Esophagus squamous epithelium (tissue), 5 donors: ENCODE measurements at places on chromosomes 1 and 21.

GRCh38 chr1:44239331-44239960 lies 26.2 kb downstream of the DMAP1 start:
- H3K27me3 ChIP-seq: no peaks in the 10 kb centered on the region
- H3K27ac ChIP-seq: peak overlapping the region; percentile 87
- H3K36me3 ChIP-seq: no peaks in the 10 kb centered on the region
- H3K4me3 ChIP-seq: no peak overlapping the region
- peaks cover 40% of the 10 kb centered on the region for H3K4me1 ChIP-seq
- DNase-seq: no peak

DNA sequence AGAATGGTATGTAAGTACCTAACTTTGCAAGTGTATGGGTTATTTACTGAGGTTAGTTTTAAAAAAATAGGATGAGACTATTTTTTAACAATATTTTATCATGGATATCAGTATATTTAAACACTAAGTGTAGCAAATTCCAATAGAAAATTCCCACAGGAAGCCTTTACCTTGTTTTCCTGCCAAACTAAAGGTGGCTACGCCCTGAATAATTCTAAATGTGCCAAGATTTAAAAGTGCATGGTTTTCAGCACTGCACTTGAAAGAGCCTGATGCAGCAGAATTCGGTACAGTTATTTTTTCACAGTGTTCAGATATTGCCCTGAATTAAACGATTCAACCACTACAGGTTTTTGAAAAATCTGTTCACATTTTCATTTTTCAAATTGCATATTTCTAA lies 1622.8 kb upstream of the B3GALT2 start:
- H3K4me3 ChIP-seq: no peak overlapping the region
- no peaks in the 10 kb centered on the region for H3K36me3 ChIP-seq
- no peaks in the 10 kb centered on the region for H3K4me1 ChIP-seq
- H3K27ac ChIP-seq: no peak overlapping the region
- H3K27me3 ChIP-seq: no peaks in the 10 kb centered on the region

DNA sequence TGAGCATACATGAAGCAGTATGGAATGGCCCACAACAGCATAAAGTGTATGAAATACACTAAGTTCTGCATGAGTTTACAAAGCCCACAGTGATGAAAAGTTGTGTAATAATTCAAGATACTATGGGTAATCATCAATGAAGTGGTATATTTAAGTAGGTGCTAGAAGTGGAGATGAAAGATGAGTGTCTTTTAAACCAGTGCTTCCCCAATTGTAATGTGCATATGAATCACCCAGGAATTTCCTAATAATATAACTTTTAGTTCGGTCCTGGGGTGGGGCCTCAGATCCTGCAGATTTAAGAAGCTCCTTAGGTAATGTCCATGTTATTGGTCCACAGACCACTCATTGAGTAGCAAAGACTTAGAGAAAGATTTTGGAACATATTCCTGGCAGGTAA lies 184.9 kb downstream of the DUSP10 start:
- H3K4me3 ChIP-seq: no peak overlapping the region
- DNase-seq: no peak
- H3K4me1 ChIP-seq: no peaks in the 10 kb centered on the region
- H3K36me3 ChIP-seq: no peaks in the 10 kb centered on the region
- H3K27ac ChIP-seq: no peak overlapping the region
- H3K27me3 ChIP-seq: no peaks in the 10 kb centered on the region

DNA sequence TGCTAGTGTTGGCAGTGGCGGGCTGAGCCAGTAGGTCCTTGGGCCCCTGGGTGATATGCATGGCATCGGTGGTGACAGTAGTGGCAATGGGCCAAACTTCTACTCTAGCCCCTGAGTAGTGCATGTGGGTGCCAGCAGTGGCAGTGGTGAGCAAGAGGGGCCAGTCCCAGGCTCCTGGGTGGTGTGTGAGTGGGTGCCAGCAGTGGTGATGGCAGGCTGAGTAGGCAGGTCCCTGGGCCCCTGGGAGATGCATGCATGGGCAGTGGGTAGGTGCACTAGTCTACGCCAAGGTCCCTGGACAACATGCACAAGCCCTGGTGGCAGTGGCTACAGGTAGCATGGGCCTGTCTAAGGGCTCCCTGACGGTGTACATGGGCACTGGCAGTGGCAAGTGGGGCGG lies 24.6 kb upstream of the TTC22 start:
- no peak overlapping the region for H3K4me3 ChIP-seq
- DNase-seq: no peak
- no peak overlapping the region for H3K27ac ChIP-seq
- no peaks in the 10 kb centered on the region for H3K27me3 ChIP-seq
- H3K4me1 ChIP-seq: no peaks in the 10 kb centered on the region

DNA sequence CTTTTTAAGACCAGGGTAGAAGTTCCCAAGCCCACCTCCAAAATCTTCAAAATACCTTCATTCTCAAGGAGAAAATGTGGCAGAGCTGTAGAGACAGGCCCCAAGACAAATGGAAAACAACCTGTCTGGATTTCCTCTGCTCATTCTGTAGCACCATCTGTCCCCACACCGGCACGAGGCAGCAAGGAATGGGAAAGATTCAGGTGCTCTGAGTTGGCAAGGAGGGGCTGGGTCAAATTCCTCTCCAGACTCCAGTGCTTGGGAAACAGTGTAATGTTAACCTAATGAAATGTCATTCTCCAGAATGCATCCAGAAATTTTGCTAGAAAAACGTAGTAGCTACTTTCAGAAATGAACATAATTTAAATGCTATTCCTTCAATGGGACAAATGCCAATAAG lies 9.3 kb downstream of the PABPC4 start:
- H3K27me3 ChIP-seq: no peaks in the 10 kb centered on the region
- no peak overlapping the region for H3K27ac ChIP-seq
- no peaks in the 10 kb centered on the region for H3K4me1 ChIP-seq

- DNase-seq: no peak
- H3K27me3 ChIP-seq: no peaks in the 10 kb centered on the region
These were observed 155.5 kb upstream of the FGGY start for GRCh38 chr1:59141267-59141863.

DNA sequence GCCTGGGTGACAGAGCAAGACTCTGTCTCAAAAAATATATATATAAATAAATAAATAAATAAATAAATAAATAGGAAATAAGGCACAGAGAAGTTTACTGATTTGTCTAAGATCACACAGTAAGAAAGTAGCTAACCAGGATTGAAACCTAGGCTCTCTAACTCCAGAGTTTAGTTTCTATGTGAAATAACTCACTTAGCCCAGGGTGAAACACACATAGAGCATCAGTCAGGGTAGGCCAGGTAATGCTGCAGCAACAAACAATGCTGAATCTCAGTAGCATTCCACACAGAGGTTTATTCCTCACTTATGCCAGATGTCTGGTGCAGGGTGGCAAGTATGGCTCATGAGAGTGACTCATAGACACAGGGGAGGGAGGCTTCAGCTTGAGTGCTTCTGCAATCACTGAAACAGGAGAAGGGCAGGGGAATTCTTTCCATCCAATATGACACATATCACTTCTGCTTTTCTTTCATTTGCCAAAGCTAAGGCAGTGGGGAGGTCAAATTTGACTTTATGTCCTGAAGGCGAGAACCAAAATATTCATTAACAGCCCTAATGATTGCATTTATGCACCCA lies 37.1 kb upstream of the KANK4 start:
- no peak for DNase-seq
- H3K4me3 ChIP-seq: no peak overlapping the region
- H3K27me3 ChIP-seq: no peaks in the 10 kb centered on the region
- no peaks in the 10 kb centered on the region for H3K36me3 ChIP-seq
- H3K27ac ChIP-seq: no peak overlapping the region

DNA sequence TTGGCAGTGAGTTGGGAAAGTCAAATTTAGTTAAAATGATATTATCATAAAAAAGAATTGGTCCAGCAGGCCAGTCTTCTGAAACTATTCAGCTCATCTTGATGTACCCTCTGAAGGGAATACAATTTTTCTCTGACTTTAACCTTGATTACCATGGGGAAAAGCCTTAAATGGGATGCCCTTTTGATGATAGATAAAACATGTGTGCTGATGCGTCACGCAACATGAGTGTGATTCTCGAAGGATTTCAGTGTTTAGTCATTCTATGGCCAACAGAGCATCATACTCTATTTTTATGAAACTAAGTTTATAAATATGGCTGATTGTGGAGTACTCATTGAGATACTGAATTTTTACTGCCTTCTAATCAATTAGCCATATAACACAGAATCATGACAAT lies 171.5 kb downstream of the ZNF281 start:
- no peaks in the 10 kb centered on the region for H3K36me3 ChIP-seq
- no peak for DNase-seq
- H3K27ac ChIP-seq: no peak overlapping the region
- H3K4me3 ChIP-seq: no peak overlapping the region
- H3K4me1 ChIP-seq: no peaks in the 10 kb centered on the region

DNA sequence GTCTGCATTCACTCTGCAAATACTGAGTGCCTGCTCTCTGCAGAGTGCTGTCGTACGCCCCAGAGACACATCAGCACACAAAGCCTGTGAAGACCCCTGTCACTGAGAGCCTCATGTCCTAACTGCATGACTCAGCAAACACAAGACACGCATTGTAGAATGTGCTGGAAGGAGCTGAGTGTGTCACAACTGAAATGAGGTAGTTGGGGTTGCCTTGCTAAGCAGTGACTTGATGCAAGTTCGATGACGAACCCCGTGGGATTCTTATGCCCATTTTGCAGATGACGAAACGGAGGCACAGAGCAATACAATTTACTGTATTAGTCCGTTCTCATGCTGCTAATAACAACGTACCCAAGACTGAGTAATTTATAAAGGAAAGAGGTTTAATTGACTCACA lies 65.1 kb downstream of the RIPK4 start:
- H3K36me3 ChIP-seq: no peaks in the 10 kb centered on the region
- peaks cover 59% of the 10 kb centered on the region for H3K4me1 ChIP-seq
- H3K27ac ChIP-seq: peak overlapping the region; percentile 69
- no peak for DNase-seq

DNA sequence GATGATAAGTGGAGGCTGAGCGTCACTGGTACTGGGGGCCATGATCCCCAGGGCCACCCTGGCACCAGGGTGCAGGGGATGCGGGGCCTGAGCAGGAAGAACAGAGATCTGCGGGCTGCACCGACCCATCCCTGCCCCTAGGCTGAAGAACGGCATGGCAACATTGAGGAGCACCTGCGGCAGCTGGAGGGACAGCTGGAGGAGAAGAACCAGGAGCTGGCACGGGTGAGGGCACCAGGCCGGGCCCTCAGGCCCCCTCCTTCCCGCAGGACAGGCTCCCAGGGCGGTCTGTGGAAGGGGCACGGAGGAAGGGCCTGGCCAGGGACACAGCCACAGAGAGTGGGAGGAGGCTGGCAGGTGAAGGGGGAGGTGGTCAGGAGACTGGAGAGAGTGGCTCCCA lies 21.8 kb downstream of the PPFIA4 start:
- no peaks in the 10 kb centered on the region for H3K27me3 ChIP-seq
- no peaks in the 10 kb centered on the region for H3K36me3 ChIP-seq
- no peak for DNase-seq
- H3K4me3 ChIP-seq: no peak overlapping the region
- no peak overlapping the region for H3K27ac ChIP-seq
- peaks cover 13% of the 10 kb centered on the region for H3K4me1 ChIP-seq

GRCh38 chr1:222829868-222830267 lies 15.0 kb downstream of the DISP1 start:
- H3K4me3 ChIP-seq: no peak overlapping the region
- no peaks in the 10 kb centered on the region for H3K36me3 ChIP-seq
- no peak for DNase-seq
- no peaks in the 10 kb centered on the region for H3K4me1 ChIP-seq
- H3K27ac ChIP-seq: no peak overlapping the region
- H3K27me3 ChIP-seq: no peaks in the 10 kb centered on the region

GRCh38 chr1:3685906-3686305 lies 33.6 kb downstream of the TP73 start:
- no peaks in the 10 kb centered on the region for H3K27me3 ChIP-seq
- no peaks in the 10 kb centered on the region for H3K36me3 ChIP-seq
- H3K4me1 ChIP-seq: peaks cover 56% of the 10 kb centered on the region
- no peak overlapping the region for H3K27ac ChIP-seq
- DNase-seq: no peak

- H3K4me3 ChIP-seq: no peak overlapping the region
- no peak overlapping the region for H3K27ac ChIP-seq
- H3K36me3 ChIP-seq: no peaks in the 10 kb centered on the region
- H3K27me3 ChIP-seq: no peaks in the 10 kb centered on the region
- no peak for DNase-seq
- H3K4me1 ChIP-seq: no peaks in the 10 kb centered on the region
These were observed 148.1 kb upstream of the CTTNBP2NL start for GRCh38 chr1:112247961-112248360.

DNA sequence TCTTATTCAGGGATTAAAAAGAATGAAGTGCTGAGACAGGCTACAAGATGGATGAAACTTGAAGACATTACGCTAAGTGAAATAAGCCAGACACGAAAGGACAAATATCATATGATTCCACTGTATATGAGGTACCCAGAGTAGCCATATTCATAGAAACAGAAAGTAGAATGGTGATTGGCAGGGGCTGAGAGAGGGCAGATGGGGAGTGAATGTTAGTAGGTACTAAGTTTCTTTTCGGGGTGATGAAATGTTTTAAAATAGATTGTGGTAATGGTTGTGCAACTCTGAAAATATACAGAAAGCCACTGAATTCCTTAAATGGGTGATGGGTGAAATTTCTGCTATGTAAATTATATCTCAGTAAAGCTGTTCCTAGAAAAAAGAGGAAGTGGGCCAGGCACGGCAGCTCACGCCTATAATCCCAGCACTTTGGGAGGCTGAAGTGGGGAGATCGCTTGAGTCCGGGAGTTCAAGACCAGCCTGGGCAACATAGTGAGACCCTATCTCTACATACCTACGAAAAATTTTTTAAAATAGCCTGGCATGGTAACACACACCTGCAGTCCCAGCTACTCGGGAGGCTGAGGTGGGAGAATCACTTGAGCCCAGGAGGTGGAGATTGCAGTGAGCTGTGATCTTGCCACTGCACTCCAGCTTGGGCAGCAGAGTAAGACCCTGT lies 15.9 kb downstream of the SLC27A3 start:
- DNase-seq: no peak
- peak overlapping the region; percentile 87 for H3K27ac ChIP-seq
- no peak overlapping the region for H3K4me3 ChIP-seq
- no peaks in the 10 kb centered on the region for H3K36me3 ChIP-seq

GRCh38 chr1:51058858-51059257 lies 43.2 kb upstream of the C1orf185 start:
- H3K27me3 ChIP-seq: no peaks in the 10 kb centered on the region
- DNase-seq: no peak
- no peak overlapping the region for H3K4me3 ChIP-seq
- no peak overlapping the region for H3K27ac ChIP-seq
- H3K36me3 ChIP-seq: no peaks in the 10 kb centered on the region

DNA sequence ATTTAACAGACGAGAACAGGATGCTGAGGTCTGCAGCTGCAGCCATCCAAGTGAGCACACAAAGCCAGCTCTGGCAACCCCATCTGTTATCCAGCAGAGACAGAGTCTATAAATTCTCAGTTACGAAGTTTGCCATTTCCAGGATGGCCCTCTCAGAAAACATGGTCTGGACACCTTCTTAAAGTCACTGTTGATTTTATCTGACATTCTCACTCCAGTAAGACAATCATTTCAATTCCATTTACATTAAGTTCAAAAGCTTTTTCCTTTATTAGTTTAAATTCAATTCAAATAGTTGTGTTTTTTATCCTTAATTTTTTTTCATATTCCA lies 125.5 kb downstream of the DMRTB1 start:
- DNase-seq: no peak
- no peak overlapping the region for H3K27ac ChIP-seq
- no peaks in the 10 kb centered on the region for H3K4me1 ChIP-seq
